ENCODE measurements at places on chromosomes 3 and 15.

GRCh38 chr3:79086514-79086913 is 681.3 kb downstream of the ROBO1 start:
- no peak for DNase-seq

DNA sequence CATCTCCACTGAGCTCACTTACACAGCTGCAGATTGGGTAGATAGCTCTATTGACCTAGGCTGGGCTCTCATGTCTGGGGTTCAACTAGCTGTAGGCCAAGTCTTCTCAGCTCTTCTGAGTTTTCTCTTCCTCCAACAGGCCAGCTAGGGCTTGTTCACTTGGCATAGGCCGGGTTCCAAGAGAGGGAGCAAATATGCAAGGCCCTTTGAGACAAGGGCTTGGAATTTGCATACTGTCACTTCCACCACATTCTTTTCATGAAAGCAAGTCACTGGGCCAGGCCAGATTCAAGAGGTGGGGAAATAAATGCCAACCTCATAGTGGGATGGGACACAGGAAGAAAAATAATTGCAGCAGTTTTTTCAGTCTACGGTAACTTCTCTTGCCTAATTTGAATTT is 25.2 kb downstream of the PIGB start:
- no peak for DNase-seq

DNA sequence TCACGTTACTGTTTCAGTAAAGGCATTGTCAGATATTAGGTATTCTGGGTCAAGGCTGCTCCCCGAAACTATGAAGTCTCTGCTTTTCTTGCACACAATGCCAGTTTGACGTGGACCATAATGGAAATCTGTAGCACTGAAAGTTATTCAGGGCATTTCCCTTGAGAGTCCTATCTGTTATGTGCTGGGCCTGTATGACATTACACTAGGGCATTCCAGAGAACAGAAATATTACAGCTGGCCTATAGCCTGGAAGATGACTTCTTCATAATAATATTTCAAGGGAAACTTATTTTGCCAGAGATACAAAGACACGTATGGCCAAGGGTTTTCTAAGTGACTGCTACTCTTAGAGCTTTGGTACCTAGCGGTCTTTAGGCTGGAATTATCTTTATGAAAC is 613.6 kb upstream of the CBLB start:
- DNase-seq: no peak

DNA sequence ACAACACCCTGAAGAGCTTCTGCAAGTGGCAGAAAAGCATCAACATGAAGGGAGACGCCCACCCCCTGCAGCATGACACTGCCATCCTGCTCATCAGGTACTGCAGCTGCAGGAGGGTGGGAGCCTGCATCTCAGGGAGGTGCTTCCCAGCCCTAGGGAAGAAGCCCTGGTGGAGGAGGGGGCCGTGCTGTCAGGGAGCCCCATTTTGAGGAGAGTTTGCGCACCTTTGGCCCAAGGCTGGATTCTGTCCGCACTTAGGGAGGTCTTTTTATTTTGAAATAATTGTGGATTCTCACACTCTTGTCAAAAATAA is 42.1 kb downstream of the SAXO2 start:
- no peak for DNase-seq

GRCh38 chr15:45873781-45874180 is 239.0 kb downstream of the SQOR start:
- DNase-seq: no peak

DNA sequence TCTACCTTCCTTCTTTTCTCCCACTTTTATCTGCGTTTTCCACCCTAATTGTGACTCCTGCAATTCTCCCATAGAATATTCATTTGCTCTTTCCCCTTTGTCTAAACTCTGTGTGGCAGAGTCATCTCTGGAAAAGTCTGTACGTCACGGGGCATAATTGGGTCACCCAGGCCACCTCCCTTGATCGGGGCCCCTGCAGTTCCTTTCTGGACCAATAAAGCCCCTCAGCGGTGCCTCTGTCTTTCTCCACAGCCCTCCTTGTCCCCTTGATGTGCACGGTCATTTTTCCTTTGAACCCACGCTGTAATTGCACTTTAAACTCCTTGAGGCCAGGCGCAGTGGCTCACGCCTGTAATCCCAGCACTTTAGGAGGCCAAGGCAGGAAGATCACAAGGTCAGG is 10.7 kb downstream of the UPK1B start:
- no peak for DNase-seq

DNA sequence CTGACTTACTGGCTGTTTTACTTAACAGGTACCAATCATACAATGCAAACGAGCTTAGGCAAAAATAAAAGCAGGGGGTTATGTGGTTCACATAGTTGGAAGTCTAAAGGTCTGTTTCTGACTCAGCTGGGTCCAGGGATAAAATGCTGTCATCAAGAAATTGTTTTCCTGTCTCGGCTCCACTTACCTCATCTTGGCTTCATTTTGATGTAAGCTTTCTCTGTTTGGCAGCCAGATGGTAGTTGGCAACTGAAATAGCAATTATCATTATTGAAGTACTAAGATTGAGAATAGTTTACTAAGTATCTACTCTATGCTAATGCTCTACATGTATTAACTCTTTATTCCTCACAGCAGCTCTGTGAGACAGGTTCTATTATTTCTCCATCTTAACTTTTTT is 36.8 kb upstream of the CNTN3 start:
- DNase-seq: no peak

DNA sequence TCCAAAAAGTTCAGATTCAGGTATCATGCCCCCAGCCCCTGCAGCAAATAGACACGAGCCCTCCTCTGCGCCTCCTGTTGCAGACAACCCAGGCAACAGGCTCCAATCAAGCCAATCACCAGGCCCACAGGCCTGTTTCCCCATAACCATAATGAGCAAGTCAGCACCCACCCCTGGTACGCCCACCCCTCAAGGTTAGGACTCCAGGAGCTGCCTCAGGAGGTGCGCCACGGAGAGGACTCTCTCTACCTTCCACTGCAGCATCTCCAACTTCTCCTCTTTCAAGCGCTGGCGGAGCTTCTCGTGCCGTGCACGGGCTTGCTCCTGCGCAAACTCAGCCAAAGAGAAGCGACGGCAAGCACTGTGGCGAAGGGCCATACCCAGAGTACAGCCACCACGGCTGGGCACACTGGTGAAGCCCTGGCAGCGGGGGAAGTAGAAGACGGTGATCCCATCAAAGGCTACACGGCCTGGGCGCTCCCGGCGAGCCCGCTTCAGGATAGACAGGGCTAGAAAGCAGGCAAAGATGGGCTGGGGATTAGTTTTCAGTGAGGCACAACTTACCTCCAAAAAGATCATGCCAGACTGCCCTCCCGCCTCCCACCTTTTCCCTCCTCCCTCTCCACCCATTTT is 8.5 kb downstream of the CSRNP1 start:
- no peak for DNase-seq

- no peak for DNase-seq
Measured at GRCh38 chr15:75836959-75837334, 6.3 kb upstream of the UBE2Q2 start.

DNA sequence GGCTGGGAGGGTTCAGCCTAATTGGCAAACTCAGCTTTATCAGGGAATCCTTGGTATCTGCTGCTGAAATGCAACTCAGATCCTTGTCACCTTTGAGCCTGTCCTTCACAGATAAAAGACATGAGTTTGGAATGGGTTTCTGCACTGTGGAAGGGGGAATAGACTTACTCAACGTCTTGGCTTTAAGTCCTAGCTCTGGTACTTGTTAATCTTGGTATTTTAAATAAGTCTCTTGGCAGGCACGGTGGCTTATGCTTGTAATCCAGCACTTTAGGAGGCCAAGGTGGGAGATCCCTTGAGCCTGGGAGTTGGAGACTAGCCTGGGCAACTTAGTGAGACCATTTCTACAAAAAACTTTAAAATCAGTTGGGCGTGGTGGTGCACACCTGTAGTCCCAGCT is 55.1 kb upstream of the ATOSA start:
- DNase-seq: no peak

GRCh38 chr3:12840591-12841148 is 695 bp downstream of the RPL32 start:
- DNase-seq: no peak

DNA sequence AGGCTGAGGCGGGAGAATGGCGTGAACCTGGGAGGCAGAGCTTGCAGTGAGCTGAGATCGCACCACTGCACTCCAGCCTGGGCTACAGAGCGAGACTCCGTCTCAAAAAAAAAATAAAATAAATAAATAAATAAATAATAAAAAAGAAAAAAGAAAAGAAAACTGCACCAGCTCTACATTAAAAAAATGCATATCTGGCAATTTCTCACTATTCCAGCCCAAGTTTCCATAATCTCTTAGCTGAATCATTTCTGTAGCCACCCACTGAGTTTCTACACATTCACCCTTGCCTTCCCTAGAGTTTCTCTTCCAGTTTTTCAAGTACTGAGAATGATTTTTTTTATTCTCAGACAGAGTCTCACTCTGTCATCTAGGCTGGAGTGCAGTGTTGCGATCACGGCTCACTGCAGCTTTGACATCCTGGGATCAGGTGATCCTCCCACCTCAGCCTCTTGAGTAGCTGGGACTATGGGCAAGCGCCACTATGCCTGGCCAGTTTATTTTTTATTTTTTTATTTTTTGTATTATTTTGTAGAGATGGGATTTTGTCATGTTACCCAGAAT is 24.5 kb upstream of the SLC7A14 start:
- DNase-seq: no peak

DNA sequence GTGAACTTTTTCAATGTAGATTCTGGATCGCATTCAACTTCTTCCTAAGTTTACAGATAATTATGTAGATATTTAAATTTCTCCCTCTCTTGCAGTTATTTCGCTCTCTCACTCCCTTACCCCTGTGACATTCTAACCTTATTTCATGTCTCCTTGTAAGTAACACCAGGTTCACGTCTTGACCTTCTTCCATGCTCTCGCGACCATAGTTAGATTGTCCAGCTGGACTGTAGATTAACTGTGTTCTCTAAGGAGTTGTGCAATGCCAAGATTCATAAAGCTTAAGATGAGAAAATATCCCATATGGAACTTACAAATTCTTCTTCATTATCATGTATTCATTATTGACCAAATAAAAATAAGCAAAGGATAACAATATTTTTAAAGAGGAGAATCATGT is 430.5 kb downstream of the GABRG3 start:
- no peak for DNase-seq

GRCh38 chr3:107574650-107575049 is 51.9 kb downstream of the BBX start:
- DNase-seq: no peak

DNA sequence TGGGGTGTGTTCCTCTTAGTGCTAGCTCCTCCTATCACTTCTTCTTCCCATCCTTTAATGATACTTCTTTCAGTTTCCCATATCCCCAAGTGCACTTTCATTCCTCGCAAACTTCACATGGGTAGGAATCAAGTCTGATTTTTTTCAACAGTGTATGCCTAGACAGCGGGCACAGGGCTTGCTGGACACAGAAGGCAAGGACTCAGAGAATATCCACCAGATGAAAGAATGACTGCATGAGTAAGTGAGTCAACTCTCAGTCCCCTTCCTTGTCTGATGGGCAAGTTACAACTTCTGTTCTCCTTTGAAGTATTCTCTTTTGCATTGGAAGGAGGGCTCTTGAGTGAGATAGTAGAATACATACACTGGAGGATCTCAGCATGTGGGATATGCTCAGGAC is 3.1 kb upstream of the SQOR start:
- DNase-seq: no peak

DNA sequence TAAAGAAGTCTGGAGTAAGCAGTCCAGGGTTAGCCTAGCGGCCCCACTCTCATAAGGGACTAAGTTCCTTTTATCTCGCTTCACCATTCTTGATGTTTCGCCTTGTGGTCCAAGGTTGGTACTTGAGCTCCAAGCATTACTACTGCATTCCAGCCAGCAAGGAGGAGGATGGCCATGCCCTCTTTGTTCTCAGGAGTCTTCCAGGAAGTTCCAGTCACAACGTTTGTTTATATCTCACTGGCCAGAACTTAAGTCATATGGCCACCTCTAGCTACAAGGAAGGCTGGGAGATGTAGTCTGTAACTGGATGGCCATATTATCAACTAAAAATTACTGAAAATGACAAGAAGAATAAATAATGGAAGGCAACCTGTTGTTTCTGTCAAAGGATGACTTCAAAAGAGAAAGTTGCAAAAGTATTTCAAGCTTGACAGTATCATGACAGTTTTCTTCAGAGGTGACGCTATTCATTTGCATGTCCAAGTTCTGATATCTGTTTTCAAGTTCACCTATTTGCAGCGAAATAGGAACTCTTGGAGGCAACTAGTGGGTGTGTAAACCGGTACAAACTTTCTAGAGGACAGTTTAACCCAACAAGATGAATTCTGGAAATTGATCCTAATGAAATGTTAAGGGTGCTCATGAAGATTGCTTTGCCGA is 118.6 kb downstream of the PGPEP1L start:
- no peak for DNase-seq

DNA sequence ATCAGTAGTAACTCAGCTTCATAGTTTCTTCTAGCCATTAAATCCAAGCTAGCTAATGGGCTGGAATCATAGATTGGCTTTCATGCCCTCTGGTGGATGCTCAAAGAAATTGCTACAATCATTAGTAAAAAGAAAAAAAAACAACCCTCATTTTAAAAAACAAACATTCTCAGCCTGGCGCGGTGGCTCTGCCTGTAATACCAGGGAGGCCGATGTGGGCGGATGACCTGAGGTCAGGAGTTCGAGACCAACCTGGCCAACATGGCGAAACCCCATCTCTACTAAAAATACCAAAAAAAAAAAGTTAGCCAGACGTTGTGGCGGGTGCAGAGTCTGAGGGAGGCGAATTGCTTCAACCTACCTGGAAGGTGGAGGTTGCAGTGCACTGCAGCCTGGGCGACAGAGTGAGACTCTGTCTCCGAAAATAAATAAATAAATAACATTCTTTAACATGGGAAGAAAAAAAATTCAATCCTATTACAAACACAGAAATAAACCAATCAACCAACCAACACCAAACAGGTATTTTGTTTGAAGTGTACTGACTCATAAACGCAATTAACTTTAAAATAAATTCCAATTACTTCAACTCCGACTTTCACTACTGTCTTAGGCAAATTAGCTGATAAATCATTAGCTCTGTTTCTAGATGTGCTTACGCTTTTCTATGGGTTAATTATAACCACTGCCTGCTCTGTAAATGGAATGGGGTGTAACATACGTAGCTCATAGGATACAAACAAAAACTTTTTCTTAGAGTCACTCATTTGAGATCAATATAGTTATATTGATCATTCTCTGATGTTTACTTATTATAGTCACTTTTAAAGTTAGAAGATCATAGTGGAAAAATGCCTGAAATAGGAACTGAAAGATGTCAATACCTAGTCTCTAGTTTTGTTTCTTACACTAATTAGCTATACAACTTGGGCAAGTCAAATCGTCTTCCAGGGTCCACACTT is 24.9 kb downstream of the TMEM207 start:
- no peak for DNase-seq

- DNase-seq: no peak
Measured at GRCh38 chr15:41795996-41796856, 21.9 kb downstream of the MAPKBP1 start.

DNA sequence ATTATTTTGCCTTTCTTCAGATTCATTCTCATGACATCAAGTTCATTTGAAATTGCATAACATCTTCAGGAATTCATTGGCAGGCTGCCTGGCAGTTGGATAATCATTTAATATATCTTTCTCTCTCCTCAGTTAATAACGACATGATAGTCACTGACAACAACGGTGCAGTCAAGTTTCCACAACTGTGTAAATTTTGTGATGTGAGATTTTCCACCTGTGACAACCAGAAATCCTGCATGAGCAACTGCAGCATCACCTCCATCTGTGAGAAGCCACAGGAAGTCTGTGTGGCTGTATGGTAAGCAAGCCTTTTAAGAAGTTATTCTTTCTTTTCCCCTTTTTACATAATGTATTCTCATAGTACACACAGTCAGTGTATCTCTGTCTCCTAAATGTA is 38.2 kb downstream of the TGFBR2 start:
- DNase-seq: no peak
